ENCODE measurements at places on chromosomes 12 and 14.

DNA sequence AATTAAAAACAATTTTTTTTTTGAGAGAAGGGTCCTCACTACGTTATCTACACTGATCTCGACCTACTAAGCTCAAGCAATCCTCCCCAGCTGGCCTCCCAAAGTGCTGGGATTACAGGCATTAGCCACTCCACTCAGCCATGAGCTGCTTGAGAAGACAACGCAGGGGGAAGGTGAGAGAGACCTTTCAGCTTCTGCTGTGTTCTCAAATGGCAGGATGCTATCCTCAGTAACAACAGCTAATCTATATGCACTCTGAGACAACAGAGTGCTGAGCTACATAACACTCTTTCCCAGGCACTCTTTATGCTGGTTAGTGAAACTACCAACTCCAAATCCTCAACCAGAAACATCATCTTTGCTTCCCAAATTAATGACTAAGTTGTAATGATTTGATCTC is 526.1 kb downstream of the CCER1 start:
- no peak for DNase-seq

- no peak for DNase-seq
These were observed 10.6 kb upstream of the NCOR2 start for GRCh38 chr12:124577986-124578385.

DNA sequence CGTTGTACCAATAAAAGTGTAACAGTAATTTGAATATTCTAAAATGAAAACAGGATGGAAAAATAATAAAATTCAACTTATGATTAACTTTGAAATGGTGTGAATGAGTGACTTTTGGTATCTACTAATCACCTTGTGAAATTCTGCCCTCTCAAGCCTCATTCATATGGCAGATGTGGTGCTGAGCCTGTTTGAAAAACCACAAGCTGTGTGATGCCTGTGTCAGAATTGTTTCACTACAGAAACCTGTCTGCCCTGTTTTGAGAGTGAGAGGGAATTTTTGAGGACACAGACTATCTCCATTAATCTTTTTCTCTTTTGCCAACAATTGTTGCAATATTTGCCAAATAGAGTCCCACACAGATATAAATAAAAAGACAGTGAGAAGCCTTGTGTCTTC is 3.9 kb upstream of the RNU6-7 start:
- no peak for DNase-seq

DNA sequence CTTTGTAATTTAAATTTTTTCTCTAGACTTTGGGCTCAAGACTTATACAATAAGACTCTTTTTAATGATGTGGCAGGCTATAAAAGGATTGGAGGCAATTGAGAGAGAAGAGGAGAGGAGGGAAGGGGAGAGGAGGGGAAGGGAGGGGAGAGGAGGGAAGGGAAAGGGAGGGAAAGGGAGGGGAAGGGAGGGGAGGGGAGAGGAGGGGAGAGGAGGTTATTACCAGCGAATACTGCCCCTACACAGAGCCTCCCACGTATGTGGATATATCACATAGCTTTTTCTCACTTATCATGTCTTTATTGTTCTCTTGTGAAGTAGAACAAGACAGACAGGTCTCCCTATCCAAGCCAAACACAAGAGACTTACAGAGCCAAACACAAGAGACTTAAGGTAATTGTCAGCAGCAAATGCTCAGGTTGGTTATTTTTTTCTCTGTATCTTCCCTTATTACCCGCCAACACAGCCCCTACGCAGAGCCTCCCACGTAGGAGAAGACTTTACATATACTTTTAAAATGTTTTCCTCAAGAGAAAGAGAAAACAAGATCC is 63.1 kb downstream of the DRAM1 start:
- no peak for DNase-seq

- DNase-seq: no peak
These were observed 700.7 kb downstream of the LRFN5 start for GRCh38 chr14:42307239-42307825.

GRCh38 chr14:80567905-80568536 is 356.7 kb upstream of the DIO2 start:
- no peak for DNase-seq

GRCh38 chr14:66140963-66141362 is 345.2 kb upstream of the CCDC196 start:
- DNase-seq: no peak

DNA sequence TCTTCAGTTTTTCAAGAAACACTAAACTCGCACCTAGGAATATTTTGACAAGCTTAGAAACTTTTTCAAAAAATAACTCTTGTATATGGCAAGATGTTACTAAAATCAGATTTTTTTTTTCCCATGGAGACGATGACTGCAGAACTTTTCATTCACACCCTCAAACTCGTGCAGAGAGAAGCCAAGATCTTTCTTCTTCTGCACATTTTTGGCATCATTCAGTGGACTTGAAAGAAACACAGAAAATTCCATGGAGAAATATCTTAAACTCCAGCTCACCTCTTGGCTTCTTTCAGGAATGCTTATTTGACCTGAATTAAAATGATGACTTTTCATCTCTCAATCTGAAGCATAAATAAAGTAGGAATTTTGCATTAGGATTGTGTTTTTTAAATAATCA is 919.4 kb downstream of the NRXN3 start:
- no peak for DNase-seq

- no peak for DNase-seq
These were observed 3.6 kb downstream of the SLC2A14 start for GRCh38 chr12:7869137-7869536.

DNA sequence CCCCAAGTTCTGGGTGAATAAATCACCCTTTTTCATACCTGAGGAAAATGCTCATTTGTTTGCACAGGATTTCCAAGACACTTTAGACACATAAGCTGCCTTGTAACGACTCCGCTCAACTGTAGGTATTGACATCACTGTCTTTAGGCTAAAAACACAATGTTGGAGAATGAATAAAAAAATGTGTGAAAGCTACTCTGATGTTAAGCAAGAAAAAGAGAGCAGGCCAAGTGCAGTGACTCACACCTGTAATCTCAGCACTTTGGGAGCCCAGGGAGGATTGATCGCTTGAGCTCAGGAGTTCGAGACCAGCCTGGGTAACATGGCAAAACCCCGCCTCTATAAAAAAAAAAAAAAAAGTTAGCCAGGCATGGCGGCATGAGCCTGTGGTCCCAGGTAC is 11.1 kb upstream of the CIPC start:
- DNase-seq: no peak

DNA sequence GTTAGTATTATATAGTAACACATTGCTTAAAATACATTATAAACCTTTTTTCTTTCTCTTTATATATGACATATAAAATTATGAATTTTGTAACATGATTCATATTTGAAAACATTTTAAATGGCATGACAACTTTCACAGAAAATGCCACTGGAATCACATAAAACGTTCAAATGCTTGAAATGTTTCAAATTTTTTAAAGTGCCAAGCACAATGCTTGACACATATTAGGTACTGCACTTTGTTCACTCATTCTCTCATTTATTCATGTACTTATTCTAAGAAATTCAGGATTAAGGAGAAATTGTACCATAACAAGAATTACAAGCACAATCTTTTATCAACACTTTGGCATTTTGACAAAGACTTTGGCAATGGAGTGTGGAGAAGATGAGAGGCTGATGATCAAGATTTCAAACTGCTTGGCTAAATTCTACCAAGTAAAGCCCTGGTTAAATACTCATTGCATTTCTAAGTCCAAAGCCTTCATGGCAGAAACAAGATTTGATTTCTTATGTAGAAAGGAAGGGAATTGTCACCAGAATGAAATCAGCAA is 232.2 kb downstream of the C12orf50 start:
- DNase-seq: no peak

DNA sequence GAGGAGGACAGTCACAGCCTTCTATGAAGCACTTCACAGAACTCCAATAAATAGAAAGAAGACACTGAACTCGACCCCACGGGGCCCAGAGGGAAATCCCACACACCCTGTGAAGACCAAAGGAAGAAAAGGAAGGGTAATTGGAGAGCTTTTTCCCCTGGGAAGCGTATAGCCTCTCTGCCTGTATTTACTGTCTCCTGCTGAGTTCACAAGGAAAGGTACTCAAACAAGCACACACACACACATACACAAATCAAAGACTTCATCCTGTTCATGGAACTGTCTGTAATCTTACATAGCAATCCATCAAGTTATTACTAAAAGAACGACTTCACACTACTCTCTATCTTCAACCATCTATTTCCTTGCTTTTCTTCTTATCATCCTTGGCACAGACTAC is 15.3 kb downstream of the FOXN3 start:
- DNase-seq: no peak

- DNase-seq: no peak
These were observed 61.2 kb upstream of the ST8SIA1 start for GRCh38 chr12:22395666-22396065.

DNA sequence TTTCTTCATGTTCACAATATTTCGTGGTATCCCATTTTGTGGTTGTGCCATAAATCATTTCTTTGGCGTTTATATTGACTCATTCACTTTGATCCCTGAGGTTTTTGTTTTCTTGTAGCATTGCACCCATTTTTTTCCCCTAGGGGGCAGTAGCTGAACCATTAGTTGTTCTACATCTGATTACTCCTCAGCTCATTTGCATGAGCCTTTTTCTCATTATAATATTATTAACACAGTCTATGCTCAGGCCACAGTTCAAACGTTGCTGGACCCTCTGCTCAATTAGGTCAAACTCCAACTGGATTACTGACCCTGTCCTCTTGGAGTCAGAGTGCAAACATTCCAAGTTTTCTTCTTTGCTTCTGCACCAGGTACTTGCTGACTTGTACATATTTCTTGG is 475.4 kb upstream of the SEL1L start:
- DNase-seq: no peak

DNA sequence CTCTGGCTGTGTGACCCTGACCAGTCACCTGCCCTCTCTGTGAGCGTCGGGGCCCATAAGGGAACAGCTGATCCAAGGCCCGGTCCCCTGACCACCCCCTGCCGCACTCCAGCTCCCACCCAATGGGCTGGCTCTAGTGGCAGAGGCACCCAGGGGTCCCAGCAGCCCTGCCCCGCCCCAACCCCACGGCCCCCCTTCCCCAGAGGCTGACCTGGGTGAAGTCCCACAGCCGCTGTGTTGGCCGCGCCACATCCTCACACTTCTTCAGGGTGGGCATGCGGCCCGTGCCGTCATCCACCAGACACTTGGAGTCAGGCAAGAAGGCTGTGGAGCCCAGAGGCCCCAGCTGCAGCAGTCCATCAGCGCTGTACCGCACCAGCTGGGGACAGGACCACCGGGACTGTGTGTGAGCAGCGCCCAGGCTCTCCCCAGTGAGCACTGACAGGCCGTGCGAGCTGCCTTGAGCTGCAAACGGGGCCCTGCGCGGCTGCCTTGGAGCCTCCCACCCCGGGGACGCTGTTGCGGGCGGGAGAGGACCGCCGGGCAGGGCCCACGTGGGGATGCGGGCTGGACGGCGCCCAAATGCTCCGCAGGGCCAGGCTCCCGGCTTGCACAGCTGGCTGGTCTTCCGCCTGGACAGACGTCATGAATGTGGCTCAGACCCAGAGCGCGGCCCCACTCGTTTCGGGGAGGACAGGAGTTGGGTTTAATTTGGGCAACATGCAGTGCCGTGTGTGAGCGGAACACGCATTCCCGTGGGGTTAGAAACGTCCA is 53.5 kb downstream of the NOC4L start:
- no peak for DNase-seq

GRCh38 chr14:51789596-51789995 is 70.8 kb upstream of the GNG2 start:
- DNase-seq: peak; percentile 21

DNA sequence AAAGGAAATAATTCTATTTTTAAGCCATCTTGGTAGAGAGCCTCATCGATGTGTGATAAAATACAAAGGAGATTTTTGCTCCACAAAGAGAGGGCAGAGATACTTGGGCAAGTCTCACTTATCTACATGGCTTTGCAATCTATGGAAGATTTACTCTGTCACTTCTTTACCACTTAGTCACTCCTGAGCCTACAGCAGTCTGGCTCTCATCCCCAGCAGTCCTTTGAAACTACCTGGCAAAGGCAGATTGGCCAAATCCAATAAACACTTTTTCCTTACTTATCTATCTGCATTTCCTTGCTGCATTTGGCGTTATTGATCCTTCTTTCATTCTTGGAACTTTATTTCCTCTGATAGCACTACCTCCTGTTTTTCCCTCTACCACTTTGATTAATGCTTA is 170.0 kb downstream of the TRHDE start:
- no peak for DNase-seq

DNA sequence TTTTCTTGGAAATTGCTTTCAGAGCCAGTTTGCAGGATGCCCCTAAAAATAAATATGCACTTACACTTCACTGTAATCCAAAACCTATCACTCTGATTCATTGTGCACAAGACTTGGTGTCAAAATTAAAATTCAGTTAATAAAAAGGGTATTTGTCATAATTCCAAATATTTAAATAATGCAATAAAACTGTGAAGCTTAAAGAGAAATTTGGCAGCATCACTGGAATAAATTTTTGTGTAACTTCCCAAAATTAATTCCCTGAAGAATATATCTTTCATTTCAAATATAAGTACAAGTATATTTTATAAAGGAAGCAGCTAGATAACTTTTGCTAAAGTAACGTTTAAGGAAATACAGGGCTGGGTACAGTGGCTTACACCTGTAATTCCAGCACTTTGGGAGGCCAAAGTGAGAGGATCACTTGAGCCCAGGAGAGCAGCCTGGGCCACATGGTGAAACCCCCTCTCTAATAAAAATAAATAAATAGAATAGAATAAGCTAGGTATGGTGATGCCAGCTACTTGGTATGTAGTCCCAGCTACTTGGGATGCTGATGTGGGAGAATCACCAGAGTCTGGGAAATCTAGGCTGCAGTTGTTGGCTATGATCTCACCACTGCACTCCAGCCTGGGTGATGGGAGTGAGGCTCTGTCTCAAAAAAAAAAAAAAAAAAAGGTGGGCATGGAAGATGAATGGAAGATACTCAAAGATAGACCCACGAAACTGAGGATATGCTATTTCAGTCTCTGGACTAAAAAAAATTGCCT is 233.8 kb downstream of the FBXL14 start:
- no peak for DNase-seq

GRCh38 chr12:118429688-118430383 is 53.5 kb downstream of the SUDS3 start:
- no peak for DNase-seq

DNA sequence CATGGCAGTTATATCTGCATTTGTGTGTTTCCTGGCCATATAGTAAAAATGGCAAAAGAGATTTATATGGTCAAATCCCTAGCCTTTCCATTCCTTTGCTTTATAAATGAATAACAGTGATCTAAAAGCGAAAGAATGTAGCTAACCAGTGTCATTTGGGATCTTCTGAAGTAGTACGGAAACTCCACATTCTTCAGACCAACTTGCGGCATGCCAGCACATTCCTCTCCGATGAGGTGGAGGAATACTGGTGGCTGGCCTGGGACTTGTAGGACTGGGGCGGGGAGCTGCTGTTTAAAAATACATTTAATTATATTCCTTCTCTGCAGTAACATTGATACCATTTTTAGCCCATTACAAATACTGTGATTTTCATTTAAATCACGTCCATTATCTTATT is 85.3 kb downstream of the SAMD4A start:
- no peak for DNase-seq

DNA sequence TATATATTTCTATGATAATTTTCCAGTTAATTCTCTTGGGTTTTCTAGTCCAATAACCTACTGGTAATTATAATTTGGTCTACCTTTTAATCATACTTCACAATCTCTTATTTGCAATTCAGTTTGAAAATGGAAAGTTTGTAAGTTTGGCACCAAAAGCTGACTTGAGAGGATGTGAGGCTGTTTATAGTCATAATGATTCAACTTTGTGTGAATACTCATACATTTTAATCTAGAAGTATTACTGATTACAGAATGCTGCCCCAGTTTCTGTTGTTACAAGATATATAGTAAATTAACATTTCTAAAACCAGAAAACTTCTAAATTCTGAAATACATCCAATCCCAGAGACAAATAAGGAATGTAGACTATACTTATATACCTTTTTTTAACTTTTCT is 158.2 kb downstream of the SLC38A4 start:
- DNase-seq: no peak

Measured in common myeloid progenitor, CD34-positive (primary cell).